ENCODE measurements at places on chromosomes 12 and 14. TPM values are rescaled to one million over a fixed set of nuclear protein-coding genes. Genes with fewer than 3 reads are reported as not detected.

Gene DYRK2
- 9.1 TPM for total RNA-seq

Gene MYH6
- not detected for total RNA-seq

Gene LALBA
- total RNA-seq = not detected

Gene ERBB3
- 7.6 TPM for total RNA-seq

Gene TCL1A
- not detected for total RNA-seq

Gene CATSPERB
- total RNA-seq = 11.5 TPM

Gene RASSF8
- total RNA-seq = 48.5 TPM

Gene SCYL2
- 30.1 TPM for total RNA-seq

DNA sequence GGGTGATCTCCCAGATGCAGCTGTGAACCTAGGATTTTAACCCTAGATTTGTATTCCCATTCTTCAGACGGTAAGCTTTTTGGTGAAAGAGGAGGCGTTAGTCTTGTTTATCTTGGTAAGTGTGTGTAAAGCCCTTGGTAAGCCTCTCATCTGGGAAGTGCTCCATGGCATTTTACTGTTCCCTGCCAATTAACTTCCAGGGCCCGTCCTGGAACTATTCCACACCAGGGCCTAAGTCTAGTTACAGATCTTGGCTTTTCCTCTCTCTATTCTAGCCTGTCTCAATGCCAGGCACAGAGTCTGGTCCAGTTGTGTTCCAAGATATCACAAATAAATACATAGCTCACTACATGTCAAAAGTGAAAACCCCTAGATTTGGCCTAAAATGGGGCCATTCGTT is 42.4 kb downstream of the YEATS4 start:
- no peak for DNase-seq

- no peak for DNase-seq
Observed at GRCh38 chr12:12086973-12087692, 16.4 kb downstream of the BCL2L14 start.

DNA sequence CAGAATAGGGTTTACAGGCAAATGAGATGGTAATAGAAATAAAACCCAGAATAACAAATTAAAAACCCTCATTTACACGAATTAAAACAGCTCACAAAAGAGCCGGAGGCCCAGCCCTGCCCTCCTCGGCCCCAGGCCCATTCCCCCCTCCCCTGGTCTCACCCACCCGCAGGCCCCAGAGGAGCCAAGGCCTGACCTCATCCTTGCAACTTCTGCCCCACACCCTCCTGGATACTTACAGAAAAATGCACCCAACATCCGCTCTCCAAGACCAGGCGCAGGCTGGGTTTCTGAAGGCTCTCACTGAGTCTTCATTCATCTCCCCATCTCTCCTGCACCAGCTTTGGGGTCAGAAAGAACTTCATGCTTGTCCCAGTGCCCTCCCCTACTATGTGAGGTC is 16.2 kb upstream of the VSX2 start:
- DNase-seq = no peak

- DNase-seq = no peak
Observed at GRCh38 chr12:56084958-56085543, 5.1 kb downstream of the ERBB3 start.

GRCh38 chr14:34043627-34044372 is 92.9 kb upstream of the EGLN3 start:
- no peak for DNase-seq

DNA sequence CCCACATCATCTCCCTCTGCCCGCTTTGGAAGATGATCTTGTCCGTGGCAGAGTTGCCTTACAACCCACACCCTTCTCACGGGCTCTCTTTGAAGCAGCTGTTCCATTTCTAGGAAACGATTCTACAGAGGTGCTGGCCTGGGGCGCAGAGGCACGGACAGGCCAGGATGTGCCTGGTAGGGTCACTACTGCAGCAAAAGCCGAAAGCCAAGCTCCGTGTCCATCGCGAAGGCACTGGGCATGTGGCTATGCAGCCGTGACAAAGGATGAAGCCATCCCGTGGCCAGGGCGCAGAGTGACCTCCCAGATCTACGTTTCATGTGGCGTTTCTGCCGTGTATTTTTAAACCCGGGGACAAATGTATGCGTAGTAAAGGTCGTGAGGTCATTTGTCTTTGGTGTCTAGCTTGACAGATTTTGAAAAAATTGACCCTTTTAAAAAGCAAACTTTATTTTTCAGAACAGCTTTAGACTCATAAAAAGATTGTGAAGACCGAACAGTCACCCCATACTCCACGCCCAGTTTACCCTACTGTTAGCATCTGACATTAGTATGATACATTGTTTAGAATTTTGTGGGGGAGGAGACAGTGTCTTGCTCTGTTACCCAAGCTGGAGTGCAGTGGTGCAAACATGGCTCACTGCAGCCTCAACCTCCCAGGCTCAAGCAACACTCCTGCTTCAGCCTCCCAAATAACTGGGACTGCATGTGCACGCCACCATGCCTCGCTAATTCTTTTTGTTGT is 40.4 kb upstream of the NCOR2 start:
- no peak for DNase-seq

DNA sequence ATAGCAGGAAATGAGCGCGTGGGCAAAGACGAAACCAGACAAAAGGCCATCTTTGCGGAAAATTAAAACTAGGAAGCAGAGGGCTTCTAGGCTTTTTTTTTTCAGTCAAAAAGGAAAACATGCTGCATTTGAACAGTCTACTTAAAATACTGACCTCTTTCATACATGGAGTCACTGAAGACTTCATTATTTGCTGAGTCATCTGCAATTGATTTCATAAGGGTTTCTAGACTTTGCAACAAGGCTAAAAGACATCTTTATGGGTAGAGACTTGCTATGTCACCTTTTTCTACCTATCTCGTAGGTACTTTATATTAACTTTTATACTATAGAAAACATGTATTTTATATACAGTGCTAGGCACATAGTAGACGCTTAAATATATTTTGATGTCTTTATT is 238.4 kb downstream of the TMEM132D start:
- DNase-seq = no peak

DNA sequence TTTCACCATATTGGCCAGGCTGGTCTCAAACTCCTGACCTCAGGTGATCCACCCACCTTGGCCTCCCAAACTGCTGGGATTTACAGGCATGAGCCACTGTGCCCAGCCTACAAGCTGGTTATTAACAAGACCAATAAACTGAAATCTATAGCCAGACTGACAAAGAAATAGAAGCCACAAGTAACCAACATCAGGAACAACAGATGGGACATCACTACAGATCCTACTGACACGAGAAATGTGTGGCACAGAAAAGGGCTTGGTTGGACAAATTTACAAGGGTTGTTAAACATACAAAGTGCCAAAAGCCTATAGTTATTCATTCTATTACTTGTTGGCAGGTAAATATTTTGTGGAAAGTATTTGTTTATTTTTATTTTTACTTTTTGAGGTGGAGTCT is 11.6 kb downstream of the MTA1 start:
- no peak for DNase-seq

GRCh38 chr14:64698903-64699302 is 5.3 kb upstream of the PLEKHG3 start:
- no peak for DNase-seq

- DNase-seq = no peak
Observed at GRCh38 chr14:90539496-90539775, 142.6 kb downstream of the CALM1 start.

- DNase-seq = no peak
Observed at GRCh38 chr12:124759841-124760503, 103.7 kb downstream of the SCARB1 start.

DNA sequence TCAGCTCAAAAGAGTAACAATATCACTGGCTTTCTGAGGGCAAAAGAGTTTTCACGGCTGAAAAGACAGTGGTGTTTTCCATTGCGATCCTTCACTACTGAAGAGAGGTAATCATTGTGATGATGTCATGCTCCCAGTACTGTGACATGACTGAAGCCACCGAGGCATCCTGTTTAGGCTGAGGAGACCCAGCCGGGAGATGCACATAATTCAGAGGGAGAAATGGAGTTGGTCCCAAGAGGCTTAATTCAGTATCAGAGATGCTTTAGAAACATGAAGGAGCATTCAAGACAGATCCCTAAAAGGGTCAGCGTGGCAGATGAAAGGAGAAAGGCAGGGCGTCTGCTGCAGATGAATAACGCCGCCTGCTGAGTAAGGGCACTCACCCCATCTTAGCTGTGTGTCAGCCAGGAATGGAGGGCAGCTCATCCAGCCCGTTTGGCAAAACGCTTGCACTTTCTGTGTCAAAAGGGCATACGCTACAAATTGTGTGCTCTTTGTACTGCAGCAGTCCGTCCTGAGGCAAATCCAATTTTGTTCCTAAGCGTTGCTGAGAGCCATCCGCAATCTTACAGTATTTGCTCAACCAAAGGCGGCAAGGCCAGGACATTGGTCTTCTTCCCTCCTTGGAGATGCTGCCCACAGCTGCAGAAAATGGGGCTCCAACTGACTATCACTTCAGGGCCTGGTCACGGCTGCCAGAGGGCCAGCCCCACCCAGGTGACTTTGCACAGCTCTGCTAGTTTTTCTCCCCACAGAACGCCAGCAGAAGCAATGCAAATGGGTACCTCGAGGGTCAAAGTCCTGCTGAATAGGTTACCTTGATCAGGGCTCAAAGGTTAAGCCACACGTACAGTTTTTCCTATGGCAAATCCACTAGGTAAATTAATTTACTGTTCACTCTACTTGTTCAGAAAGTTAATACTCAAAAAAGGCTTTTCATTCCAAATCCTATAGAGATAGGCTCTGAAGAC is 23.5 kb downstream of the CCDC92 start:
- no peak for DNase-seq

- DNase-seq = no peak
Observed at GRCh38 chr12:131909752-131910219, 15.4 kb downstream of the ULK1 start.

DNA sequence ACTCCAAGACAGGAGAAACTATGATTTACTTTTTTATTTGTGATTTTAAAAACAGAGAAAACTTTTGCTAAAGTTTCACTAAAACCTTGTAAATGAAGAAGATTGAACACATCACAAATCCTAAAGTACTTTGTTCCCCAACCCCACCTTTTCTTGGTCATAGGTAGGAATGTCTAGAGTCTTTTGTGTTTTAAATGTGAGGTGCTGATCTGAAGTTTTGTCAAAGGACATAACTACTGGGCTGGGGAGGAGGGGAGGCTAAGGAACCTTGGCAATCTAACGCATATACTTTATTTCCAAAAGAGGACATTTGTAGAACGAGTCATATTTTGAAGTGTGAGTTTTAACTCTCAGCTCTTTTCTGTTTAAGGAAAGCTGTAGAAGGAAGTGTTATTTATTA is 37.2 kb downstream of the CATSPERB start:
- DNase-seq = no peak

DNA sequence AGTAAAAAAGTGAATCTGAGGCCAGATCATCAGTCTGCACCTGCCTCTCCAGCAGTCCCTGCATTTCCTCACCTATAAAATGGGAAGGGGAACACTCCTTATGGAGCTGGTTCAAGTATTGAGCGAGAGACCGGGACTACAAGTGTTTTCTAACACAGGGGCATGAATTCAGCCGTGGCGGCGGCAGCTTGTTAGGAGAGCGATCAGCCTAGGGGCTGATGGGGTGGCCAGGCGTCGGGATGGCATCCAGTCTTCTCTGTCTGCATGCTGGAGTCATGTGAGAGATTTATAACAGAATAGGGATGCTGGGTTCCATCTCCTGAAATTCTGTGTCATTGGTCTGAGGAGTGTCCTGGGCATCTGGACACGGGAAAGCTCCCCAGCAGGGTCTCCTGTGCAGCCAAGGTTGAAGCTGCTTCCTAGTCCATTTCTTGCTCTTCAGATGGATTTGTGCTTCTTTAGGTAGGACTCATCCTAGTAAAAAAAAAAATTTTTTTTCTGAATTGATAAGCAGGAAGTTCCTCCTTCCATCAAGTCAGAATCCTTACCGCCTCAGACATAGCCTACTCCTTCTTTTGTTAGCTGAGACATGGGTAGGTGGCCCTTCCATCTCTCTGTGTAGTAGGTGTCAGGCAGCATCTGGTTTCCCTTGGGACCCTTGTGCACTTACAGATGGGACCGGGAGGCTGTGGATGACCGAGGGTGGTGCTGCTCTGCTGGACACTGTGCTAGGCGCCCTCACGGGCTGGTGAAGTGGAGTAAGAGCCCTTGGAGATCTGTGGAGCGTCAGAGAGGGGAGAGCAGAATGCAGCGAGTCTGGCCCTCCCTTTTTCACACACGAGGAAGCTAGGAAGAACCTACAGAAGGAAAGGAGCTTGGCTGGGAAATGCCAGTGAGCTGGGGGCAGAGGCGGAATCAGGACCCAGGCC is 146.7 kb downstream of the TSPAN9 start:
- DNase-seq = no peak

DNA sequence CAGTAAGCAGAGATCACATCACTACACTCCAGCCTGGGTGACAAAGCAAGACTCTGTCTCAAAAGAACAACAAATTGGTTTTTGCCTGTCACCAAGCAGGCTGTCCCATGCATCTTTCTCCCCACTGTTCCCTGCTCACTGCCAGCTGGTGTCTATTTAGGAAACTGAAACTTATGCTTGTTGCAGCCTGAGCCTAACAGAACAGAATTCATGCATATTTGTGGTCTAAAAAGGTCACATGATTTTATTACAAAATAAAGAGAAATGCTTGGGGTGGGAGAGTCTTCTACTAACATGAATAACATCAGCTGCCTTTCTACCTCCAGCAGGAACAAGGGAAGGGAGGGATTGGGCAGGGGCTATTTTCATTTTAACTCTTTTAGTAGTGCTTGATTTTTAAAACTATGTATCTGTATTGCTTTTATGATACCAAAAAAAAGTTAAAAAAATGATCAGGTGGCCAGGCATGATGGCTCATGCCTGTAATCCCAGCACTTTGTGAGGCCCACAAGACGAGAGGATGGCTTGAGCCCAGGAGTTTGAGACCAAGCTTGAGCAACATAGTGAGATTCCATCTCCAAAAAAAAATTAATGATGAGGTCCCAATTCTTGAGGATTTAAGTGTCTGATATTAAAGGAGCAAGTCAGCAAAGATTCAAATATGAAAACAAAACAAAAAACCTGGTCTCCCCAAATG is 923 bp downstream of the STAT2 start:
- DNase-seq = no peak

DNA sequence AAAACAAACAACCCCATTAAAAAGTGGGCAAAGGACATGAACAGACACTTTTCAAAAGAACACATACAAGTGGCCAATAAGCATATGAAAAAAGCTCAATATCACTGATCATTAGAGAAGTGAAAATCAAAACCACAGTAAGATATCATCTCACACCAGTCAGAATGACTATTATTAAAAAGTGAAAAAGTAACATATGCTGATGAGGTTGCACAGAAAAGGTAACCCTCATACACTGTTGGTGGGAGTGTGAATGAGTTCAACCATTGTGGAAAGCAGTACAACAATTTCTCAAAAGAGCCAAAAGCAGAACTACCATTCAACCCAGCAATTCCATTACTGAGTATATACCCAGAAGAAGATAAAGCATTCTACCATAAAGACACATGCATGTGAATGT is 18.2 kb downstream of the PDE6H start:
- DNase-seq = no peak

GRCh38 chr12:95380997-95381786 is 92.8 kb upstream of the METAP2 start:
- DNase-seq = no peak
